ENCODE measurements at places on chromosomes 12 and 14. TPM values are rescaled to one million over a fixed set of nuclear protein-coding genes. Genes with fewer than 3 reads are reported as not detected.

Gene RHOF
- 9.7 TPM for polyA plus RNA-seq

- DNase-seq = no peak
Observed at GRCh38 chr12:13027032-13027431, 17.1 kb upstream of the FAM234B start.

Gene OTOGL
- polyA plus RNA-seq = 0.66 TPM

- no peak for DNase-seq
Observed at GRCh38 chr14:90263748-90264449, 7.5 kb downstream of the PSMC1 start.

Gene PIANP
- 14.6 TPM for polyA plus RNA-seq

Gene PAX9
- polyA plus RNA-seq = 0.26 TPM

Gene ART4
- polyA plus RNA-seq = 0.42 TPM

- no peak for DNase-seq
Observed at GRCh38 chr14:96690713-96691383, 106.3 kb upstream of the VRK1 start.

DNA sequence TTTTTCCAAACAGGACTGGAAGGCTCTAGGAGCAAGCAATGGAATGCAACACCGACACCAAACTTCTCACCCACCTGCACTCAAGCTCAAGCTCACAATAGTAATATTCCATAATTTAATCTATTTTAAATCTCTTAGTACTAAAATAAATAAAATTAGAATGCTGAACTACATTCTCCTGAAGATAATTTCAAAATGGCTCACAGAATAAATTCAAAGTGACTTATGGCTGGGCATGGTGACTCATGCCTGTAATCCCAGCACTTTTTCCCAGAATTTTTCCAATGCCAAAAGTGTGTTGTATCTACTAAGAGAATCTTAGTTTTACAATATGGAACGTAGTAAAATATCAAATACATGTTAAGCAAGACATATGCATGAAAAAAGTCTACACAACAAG lies 31.5 kb downstream of the DUSP16 start:
- no peak for DNase-seq

Gene GUCY2C
- polyA plus RNA-seq = 0.29 TPM

- DNase-seq = no peak
Observed at GRCh38 chr12:26839512-26839911, 6.5 kb upstream of the ITPR2 start.

- DNase-seq = no peak
Observed at GRCh38 chr12:121795034-121795968, 1.8 kb upstream of the RHOF start.

Gene PGF
- 12.5 TPM for polyA plus RNA-seq

DNA sequence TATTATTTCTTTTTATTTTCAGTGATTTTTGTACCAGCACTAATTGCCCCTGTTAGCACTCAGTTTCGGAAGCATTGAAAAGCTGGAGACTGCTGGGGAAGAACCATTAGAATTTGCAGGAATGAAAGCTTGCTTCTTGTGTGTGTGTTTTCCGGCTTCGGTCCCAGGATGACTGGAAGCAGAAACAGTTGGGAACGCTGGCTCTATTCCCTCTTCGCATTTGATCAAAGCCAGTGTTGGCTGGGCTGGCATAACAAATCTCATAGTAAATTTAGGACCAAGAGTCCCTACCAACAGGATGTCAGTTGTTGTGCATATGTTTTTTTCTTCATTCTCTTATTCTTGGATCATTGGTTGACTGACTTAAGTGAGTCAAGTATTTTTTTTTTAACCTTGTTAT lies 53.6 kb upstream of the TRAF3 start:
- no peak for DNase-seq

GRCh38 chr14:106372870-106373652 lies 846.7 kb downstream of the TMEM121 start:
- no peak for DNase-seq

Data from left renal pelvis (tissue), 4 donors.